Central memory CD8-positive, alpha-beta T cell (primary cell): ENCODE measurements at places on chromosomes 6 and 20.

GRCh38 chr20:48844996-48845395 lies 17.2 kb upstream of the PREX1 start:
- DNase-seq = no peak
- H3K27me3 ChIP-seq = no peaks in the 10 kb centered on the region
- no peak overlapping the region for H3K27ac ChIP-seq
- H3K4me1 ChIP-seq = peaks cover 6% of the 10 kb centered on the region
- no peaks in the 10 kb centered on the region for H3K36me3 ChIP-seq
- no peak overlapping the region for H3K4me3 ChIP-seq

DNA sequence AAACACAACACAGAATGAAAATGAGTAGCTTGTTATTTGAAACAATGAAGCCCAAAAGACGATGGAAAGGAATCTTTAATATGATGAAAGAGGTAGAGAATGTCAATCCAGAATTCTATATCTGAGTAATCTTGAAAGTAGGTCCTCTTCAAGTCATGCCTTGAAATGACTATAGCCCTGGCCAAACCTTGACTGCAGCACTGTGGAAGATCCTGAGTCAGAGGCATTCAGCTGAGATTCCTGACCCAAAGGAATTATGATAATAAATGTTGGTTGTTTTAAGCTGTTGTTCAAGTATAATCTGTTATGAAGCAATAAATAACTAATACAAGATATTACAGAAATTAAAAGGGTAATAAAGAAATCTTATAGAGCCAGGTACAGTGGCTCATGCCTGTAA lies 64.8 kb downstream of the IBTK start:
- peaks cover 34% of the 10 kb centered on the region for H3K36me3 ChIP-seq
- H3K27me3 ChIP-seq = no peaks in the 10 kb centered on the region
- DNase-seq = no peak

GRCh38 chr20:63025534-63026331 lies 19.0 kb upstream of the BHLHE23 start:
- no peaks in the 10 kb centered on the region for H3K36me3 ChIP-seq
- no peak for DNase-seq
- no peak overlapping the region for H3K27ac ChIP-seq
- peaks cover 59% of the 10 kb centered on the region for H3K27me3 ChIP-seq
- H3K4me1 ChIP-seq = no peaks in the 10 kb centered on the region

DNA sequence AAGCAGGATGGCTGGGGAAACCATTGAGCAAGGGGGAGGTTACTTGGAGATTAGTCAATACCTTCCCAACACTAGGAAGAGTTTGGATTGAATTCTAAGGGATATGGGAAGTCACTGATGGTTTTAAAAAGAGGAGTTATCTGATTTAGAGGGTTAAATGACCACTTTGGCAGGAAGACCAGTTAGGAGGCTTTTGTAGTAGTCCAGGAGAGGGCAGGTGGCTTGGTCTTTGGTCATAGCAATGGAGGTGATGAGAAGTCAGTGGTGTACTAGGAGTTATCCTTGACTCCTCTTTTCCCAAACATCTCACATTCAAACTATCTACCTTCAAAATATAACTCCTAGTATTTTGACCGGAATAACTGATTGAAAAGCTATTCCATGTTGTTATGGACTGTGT lies 644.1 kb downstream of the UTRN start:
- no peaks in the 10 kb centered on the region for H3K4me1 ChIP-seq
- no peak for DNase-seq
- H3K36me3 ChIP-seq = no peaks in the 10 kb centered on the region

DNA sequence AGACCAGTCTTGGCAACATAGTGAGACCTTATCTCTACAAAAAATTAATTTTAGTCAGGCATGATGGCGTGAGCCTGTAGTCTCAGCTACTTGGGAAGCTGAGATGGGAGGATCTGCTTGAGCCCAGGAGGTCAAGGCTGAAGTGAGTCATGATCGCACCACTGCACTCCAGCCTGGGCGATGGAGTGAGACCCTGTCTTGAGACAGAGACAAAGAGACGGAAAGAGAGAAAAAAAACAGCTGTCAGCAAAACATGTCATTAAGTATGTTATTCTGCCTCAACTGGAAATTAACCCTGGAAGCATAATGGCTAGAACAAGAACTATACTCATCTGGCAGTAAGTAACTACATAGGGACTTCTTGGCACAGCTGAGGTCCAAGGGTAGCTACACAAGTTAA lies 7.2 kb downstream of the MMS22L start:
- H3K27ac ChIP-seq = no peak overlapping the region
- H3K4me3 ChIP-seq = no peak overlapping the region
- H3K4me1 ChIP-seq = peaks cover 15% of the 10 kb centered on the region
- no peaks in the 10 kb centered on the region for H3K27me3 ChIP-seq

DNA sequence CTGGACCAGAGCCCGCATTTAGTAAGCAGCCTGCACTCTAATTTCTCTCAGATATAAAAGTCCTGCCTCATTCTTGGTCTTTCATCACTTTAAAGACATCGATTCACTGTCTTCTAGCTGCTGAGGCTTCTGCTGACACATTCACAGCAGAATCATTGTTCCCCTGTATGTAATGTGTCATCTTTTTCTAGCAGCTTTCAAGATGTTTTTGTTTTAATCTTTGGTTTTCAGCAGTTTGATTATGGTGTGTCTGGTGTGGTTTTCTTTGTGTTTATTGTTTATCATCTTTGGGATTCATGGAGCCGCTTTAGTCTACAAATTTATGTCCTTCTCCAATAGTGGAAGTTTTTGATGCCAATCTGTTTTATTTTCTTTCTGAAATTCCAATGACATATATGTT lies 157.3 kb upstream of the STMND1 start:
- H3K27me3 ChIP-seq = peaks cover 48% of the 10 kb centered on the region
- DNase-seq = no peak
- H3K27ac ChIP-seq = no peak overlapping the region
- H3K4me1 ChIP-seq = peaks cover 8% of the 10 kb centered on the region

GRCh38 chr6:152587473-152587872 lies 49.7 kb downstream of the SYNE1 start:
- no peak for DNase-seq
- no peaks in the 10 kb centered on the region for H3K27me3 ChIP-seq

GRCh38 chr6:56148488-56149186 lies 98.7 kb downstream of the COL21A1 start:
- H3K4me1 ChIP-seq = no peaks in the 10 kb centered on the region
- no peak overlapping the region for H3K4me3 ChIP-seq
- H3K27ac ChIP-seq = no peak overlapping the region
- no peak for DNase-seq
- no peaks in the 10 kb centered on the region for H3K27me3 ChIP-seq
- H3K36me3 ChIP-seq = no peaks in the 10 kb centered on the region
